ENCODE measurements at places on chromosomes 16 and 17.
A peak's percentile ranks its signal among the peaks of the same experiment; 100 is the strongest.

- no peak for DNase-seq
Observed at GRCh38 chr17:43416998-43417890, 18.5 kb downstream of the ARL4D start.

- no peak for DNase-seq
Observed at GRCh38 chr17:65191811-65192740, 54.9 kb downstream of the RGS9 start.

DNA sequence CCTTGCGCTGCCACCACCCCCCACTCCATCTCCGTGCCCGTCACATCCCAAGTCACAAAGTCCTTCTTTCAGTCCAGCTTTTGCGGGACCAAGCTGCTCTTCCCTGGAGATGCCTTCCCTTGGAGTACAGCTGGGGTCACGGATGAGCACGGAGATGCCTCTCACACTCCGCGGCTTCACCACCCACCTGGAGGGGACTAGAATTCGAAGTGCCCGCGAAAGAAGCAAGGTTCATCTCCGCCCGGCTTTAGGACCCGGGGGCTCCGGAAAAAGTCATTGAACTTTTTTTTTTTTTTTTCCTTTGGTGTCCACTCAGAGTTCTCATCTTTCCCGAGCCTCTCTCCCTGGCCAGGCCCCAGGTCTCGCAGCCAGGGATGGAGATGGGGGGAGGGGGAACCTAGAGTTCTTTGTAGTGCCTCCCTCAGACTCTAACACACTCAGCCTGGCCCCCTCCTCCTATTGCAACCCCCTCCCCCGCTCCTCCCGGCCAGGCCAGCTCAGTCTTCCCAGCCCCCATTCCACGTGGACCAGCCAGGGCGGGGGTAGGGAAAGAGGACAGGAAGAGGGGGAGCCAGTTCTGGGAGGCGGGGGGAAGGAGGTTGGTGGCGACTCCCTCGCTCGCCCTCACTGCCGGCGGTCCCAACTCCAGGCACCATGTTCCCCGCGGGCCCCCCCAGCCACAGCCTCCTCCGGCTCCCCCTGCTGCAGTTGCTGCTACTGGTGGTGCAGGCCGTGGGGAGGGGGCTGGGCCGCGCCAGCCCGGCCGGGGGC lies at the start of gene FKBP10:
Gene FKBP10 (plus strand): TSS at position 624 of the 771 bp plus-strand sequence. CDS start 31 bp downstream, at position 655.
- peak; percentile 59 for DNase-seq

GRCh38 chr17:32783602-32784001 lies 93.3 kb downstream of the MYO1D start:
- peak; percentile 21 for DNase-seq

GRCh38 chr17:77332034-77332971 lies 191.5 kb downstream of the SEC14L1 start:
- no peak for DNase-seq

DNA sequence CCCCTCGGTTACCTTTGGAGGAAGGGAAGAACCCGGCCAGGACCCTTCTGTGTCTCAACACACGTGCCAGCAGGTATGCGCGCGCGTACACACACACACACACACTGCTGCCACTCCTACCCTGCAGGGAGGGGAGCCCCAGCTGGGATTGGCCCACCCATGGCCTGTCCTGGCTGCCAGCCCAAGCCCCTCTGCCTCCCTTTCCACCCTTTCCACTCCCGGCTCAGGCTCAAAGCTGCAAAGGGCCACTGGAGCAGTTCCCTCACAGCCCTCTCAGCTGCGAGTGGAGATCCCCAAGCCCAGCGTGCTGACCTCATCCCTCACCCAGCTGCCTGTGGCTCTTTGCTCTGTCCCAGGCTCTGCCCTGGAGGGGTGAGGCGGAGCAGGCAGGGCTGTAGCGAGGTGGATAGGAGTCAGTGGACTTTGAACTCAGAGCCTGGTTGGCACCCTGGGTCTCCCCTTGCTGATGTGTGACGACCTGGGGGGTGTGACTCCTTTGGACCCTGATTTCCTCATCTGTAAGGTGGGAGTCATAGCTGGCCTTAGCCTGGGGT lies 14.5 kb downstream of the KIF19 start:
- DNase-seq = no peak

DNA sequence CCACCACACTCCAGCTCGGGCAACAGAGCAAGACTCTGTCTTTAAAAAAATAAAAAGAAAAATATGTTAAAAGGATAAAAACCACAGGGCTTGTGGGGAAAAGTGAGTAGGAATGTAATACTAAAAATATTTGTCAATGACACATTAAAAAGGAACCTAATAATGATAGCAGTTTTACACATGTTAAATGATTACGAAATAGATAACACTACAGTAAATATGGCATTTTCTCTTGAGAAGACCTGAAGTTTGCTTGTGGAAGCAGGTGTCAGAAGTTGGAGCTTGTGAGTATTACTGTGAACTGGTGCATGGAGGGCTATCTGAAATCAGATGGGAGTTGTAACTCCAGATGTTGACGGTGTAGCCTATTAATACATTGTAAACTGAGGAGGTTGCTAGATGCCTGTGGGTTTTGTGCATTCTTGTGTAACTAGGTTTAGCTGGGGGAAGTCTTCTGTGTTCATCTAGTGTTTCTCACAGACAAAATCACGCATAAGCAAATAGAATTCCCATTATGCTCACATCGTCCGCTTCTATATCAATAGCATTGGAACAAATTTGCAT lies 44.2 kb upstream of the CLEC18A start:
- DNase-seq = no peak

DNA sequence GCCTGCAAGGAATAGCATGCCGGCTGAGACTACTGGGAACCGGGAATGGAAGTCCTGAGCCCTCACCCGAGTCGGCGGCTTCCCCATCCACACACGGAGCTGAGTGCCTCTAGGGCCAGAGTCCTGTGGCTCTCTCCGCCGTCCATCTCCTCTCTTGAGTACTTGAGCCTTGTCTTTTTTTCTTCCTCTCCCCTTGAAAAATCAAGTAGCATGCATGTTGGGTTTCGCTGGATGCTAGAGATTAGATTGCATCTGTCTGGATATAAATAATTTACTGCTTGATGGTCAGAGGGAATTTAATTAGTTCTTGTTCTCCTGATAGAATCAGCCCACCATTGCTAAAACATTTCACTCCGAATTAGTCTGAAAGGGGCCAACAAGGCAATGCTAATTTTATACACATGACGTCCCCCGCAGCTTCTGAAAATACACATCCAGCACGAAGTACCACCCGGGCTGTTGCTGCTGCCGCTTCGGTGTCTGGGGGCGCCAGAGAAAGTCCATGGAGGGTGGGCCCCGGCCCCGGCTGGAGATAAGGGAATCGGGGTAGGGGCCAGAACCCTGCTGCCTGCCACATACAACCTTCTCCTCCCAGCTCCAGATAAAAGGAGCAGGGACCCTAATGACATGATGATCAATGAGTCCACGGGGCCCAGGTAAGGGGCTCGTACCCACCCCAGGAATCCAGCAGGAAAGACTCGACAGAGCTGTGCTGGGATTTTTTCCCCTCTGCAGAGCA lies 48.5 kb downstream of the RBFOX3 start:
- no peak for DNase-seq

DNA sequence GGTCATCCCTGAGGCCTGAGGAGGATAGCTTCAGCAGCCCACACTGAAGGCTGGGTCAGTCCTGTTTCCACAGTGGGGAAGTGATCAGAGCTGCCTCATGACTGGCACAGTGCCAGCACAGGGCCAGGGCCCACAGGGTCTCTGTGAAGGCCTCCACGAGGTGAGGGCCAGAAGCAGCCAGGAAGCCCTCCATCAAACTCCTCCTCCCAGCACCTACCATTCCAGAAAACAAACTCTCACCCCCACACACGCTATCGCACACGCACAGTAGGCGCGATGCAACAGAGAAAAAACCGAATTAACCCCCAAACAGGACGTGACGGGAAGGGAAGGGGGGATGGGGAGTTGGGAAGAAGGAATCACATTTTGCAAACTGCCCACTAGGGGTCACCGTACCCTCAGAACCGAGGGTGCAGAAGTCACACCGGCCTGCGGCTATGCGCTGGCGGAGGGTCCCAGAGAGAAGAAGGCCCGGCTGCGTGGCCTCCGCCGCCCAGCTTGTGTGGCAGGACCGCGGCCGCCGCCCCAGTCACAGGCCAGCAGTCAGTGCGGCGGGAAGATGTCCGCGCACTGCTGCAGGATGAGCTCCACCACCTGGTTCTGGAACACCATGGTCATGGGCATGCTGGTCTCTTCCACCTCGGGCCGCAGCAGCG lies 37.6 kb downstream of the ARHGAP27 start:
- DNase-seq = peak; percentile 79

DNA sequence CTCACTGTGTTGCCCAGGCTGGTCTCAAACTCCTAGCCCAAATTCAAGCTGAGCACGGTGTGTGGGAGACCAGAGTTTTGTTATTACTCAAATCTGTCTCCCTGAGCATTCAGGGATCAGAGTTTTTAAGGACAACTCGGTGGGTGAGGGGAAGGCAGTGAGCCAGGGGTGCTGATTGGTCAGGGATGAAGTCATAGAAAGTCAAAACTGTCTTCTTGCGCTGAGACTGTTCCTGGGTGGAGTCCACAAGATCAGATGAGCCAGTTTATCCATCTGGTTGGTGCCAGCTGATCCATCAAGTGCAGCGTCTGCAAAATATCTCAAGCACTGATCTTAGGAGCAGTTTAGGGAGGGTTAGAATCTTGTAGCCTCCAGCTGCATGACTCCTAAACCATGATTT lies 346.3 kb downstream of the TMEM114 start:
- DNase-seq = no peak

DNA sequence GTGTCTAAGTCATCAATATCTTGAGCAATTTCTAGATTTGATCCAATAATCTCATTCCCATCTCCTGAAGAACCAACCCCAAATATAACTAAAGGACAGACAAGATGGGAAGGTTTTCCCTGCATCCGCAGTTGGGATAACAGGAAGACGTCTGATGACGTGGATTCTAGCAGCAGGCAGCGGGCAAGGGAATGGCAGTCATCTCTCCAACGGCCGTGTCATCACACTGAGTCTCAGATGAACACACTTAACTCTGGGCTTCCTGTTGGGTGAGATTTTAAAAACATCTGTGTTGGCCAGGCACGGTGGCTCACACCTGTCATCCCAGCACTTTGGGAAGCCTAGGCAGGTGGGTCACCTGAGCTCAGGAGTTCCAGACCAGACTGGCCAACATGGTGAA lies 20.9 kb upstream of the TIMP2 start:
- no peak for DNase-seq

- no peak for DNase-seq
Observed at GRCh38 chr17:27906623-27907022, 13.5 kb upstream of the LYRM9 start.
